ENCODE measurements at places on chromosomes 6 and 20. TPM values are rescaled to one million over a fixed set of nuclear protein-coding genes. Genes with fewer than 3 reads are reported as not detected.

Gene MYO6
- total RNA-seq, result 21.2 TPM

Gene PTK6
- 0.10 TPM for total RNA-seq

Gene WFDC2
- total RNA-seq, result not detected

Gene SPATA25
- total RNA-seq, result 0.65 TPM

Gene SERINC3
- total RNA-seq, result 178 TPM

Gene CGAS
- total RNA-seq, result 3.3 TPM

Gene OOEP
- 0.30 TPM for total RNA-seq

Gene CPXM1
- total RNA-seq, result 0.33 TPM

Gene SPATS1
- total RNA-seq, result not detected

Gene EYA2
- total RNA-seq, result 0.03 TPM

Gene MGME1
- 5.8 TPM for total RNA-seq

Gene VARS1
- total RNA-seq, result 50.8 TPM

Gene SAMD3
- 9.3 TPM for total RNA-seq

Gene ADGRB3
- 0.83 TPM for total RNA-seq

Gene NKAIN2
- total RNA-seq, result under 0.01 TPM
